Activated T-helper 17 cell treated with anti-CD3 and anti-CD28 coated beads, Interleukin-2, amount 50 U/mL, for 72 hours (primary cell): ENCODE measurements at places on chromosomes 7 and 10.

DNA sequence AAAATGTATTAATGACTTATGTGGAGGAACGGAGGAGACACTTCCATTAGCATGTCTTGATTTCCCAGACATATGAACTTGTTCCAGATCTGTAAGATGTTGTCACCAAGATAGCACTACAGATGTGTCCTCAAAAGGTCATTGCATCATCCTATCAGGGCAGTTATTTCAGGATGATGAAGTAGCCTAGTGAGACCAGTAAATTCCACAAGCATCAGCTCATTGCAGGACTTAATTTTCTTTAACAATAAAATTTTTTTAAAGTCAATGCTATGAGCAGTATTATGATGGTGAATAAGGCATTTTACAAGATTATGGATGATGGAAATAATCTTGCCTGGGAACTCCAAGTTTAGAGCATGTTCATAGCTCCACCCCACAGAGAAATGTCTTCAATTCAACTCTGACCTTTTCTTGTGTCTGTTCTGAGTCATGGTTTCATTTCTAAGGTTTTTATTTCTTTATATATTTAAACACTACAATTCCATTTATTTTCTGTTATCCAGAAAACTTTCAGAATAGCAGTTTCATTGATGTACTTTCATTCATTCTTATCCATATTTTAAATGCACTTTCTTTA, 1203.3 kb upstream of the CELF2 start:
- no peak for ATAC-seq

DNA sequence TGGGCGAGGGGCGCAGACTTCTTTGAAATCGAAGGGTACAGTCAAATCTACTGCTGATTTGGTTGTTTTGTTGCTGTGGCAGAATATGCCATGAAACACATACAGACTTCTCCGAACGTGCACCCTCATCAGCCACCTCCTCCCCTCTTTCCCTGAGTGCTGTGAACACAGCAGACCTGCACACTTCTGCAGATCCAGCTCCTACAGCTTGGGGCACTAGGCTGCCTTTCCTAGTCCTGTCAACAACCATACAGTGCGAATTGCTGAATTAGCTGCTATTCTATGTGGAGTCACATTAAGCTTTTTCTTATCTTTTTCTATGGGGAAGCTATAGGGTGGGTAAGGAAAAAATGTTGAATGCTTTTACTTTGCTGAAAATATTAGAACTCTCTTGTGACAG, 57.5 kb downstream of the COL17A1 start:
- ATAC-seq: peak; percentile 86

DNA sequence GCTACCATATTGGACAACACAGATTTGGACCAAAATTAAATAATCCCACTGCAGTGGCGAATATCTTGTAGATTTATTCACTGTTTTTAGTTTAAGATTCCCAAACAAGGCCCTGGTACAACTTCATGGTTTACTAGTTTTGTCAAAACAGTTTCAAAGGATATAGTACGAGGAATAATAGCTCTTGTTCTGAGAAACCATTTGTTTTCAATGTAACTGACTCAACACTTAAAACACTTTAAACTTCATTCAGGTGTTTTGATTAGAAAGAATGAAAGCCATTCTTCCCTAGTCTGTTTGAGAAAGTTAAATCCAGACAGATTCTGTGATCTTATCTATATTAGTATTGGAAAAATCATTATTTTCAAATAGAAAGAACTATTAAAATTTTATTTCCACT, 276.4 kb upstream of the MKLN1 start:
- ATAC-seq: peak; percentile 71

DNA sequence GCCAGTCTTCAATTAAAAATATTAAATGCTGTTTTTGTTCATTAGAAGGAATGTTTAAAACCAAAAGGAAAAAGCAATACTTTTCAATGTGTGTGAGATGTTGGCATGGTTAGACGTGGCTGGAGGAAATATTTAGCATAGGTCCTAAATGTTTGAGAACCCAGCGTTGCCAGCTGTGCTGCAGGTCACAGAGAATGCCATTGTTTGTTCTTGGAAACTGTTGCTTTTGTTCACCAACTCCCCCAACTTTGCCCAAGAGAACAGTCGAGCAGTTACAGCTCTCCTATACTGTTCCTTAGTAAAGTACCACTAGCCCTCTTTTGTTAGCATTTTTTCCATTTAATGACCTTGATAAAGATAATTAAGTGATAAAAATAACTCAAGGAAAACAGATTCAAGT, 44.5 kb upstream of the ELMO1 start:
- no peak for ATAC-seq

DNA sequence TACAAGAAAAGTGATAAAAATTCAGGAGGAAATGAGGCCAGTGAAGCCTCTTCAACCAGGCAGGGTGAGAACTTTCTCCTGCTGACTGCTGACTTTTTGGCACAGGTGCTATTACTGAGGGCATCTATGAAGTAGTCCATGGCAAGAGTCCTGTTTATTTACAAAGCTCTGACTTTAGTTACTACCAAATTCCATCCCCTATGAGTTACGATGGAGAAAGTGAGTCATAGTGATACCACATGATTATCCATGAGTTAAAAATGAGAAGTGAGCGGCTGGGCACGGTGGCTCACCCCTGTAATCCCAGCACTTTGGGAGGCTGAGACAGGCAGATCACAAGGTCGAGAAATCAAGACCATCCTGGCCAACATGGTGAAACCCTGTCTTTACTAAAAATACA, 19.9 kb downstream of the CCDC3 start:
- peak; percentile 20 for ATAC-seq

DNA sequence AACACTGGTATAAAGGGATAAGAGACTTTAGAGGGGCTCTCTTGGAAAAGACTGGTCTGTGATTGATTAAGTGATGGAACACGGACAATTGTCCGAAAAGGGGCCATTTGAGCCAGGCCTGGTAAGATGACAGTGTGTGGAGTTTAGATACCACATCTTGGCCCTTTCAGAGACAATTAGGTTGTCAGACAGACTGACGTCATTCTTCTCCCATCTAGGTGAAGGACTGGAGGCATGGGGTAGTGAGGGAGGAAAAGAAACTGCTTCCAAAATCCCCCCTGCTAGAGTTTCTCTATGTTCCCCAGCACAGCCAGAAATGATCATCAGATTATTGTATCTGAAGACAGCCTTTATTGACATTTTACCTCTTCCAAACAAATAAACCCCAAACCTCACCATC, 84.8 kb upstream of the MYO3A start:
- no peak for ATAC-seq

DNA sequence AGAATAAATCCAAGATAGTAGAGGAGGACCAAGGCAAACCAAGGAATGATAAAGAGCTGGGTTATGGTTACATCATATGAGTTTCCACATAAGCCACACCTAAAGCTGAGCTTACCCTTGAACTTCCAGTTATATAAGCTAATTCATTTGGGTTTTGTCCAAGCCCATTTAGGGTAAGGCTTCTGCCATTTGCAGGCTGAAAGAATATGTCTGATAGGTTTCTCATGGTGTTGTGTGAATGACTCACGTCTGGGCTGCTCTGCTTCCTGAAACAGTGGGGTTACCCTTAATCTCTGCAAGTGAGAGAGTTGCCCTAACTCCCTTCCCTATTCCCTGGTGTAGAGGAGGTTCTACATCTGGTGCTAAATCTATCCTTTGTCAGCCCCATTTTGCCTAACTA, 60.8 kb downstream of the PTTG1IP2 start:
- ATAC-seq: no peak

DNA sequence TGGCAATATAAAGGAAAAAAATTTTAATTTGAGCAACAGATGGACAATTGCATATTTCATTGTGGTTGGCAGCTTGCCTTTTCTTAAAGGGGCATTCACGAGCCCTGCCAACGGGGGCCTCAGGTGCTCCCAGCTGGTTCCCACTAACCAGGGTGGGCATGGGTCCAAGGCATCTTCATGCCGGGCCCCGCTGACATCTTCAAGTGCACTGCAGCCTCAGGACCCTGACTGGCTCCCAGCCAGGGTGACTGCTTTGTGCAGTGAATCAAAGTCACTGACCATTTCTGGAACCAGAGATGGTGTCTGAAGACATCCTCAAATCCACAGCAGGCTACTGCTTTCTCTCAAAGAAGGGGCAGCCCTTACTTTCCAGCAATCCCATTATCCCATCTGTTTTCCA, 275.2 kb upstream of the MGMT start:
- no peak for ATAC-seq

GRCh38 chr7:27129729-27130539, 623 bp downstream of the HOXA4 start:
- peak; percentile 24 for ATAC-seq

- ATAC-seq: peak; percentile 6
Observed at GRCh38 chr7:102432442-102433218, 745 bp upstream of the ORAI2 start.

DNA sequence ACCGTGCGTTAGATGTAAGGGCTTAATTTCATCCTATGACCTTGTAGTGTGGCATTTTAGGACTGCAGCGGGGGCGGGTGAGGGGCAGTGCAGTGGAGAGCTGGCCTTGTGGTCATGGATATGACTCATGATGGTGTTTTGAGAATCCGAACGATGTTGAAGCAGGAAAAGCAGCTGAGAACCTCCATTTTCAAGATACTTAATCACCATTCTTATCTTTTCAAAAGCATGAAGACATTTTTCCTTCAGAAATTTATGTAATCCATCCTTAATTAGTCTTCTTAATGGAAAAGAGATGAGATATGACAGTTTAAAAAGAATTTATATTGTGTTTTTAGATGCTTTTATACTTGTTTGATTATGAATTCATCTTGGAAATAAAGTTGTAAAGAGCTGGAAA, 9.6 kb downstream of the ATP5F1C start:
- peak; percentile 85 for ATAC-seq

DNA sequence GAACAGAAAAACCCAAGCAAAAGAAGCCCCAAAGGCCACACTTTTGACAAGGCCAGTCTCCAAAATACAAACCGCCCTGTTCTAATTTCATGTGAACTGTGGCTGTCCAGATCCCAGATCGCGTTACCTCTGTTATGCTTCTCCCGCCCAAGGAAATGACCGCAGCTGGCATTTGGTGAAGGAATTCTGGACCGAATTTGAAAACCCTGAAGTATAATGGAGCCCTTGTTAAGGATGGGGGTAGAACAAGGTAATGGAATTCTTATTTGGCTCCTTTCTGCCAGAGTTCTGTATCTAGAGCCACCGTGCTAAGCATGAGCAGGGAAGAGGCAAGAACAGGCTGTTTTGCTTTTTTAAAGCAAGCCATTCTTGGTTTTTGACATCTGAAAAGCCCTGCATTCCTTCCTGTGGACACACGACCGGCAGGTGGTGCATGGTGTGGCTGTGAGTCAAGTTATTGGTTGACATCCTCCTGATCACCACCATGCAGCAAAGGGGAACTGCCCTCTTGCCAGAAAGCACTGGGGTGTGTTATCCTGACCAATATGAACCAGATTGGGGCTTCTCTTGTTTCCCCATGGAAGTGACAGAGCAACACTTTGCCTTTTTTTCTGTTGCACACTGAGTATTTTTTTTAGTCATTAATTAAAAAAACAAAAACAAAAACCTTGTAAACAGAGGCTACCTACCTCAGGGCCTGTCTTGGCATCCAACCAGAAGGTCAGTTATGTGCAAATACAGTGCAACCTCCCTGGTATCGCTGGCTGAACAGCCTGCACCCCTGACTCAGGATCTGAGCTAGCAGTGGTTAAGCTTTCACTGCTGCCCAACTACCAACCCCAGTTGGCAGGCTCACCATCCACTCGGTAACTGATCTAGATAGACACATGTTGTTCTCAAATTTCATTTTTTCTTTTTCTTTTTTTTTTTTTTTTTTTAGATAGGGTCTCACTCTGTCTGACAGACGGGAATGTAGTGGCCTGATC, 14.2 kb downstream of the UCMA start:
- ATAC-seq: no peak
